Urinary bladder (tissue), 4 donors: ENCODE measurements at places on chromosomes 1 and 21.
A peak's percentile ranks its signal among the peaks of the same experiment; 100 is the strongest.

- DNase-seq, result no peak
Observed at GRCh38 chr1:227547310-227548118, 15.8 kb upstream of the ZNF678 start.

GRCh38 chr1:172754609-172755008, 95.7 kb downstream of the FASLG start:
- DNase-seq, result no peak

DNA sequence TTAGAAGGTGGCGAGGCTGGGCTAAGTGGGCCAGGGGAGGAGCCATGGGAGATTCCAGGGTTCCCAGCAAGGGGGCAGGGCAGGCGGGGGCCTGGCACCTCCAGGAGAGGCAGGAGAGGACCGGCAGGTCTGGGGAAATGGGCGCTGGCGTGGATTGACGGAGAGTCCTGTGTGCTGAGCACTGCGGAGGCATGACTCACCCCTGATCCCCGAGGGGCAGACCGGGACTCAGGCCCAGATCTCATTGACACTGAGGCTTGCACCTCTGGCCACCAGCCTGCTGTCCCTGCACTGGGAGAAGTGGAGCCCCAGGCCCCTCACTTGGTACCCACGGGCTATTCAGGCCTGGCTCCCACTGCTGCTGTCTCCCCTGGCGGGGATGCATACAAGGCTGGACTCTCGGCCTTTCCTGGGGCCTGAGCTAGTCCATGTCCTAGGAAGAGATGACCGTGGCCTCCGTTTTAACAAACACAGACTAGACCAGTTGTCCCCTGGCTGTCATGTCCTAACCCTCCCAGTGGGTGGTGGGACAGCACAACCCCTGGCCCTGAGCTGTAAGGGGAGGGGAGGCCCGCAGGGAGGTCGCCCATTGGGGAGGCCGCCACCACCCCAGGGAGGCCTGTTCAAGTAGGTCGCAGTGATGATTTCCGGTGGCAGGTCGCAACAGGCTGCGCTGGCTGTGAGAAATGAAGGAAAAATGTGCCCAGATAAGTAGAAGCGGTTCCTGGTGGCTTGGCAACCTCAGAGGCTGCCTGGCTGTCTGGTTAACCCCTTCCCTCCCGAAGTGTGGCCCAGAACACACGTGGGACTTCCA, 39.7 kb downstream of the RIPK4 start:
- peak; percentile 50 for DNase-seq

DNA sequence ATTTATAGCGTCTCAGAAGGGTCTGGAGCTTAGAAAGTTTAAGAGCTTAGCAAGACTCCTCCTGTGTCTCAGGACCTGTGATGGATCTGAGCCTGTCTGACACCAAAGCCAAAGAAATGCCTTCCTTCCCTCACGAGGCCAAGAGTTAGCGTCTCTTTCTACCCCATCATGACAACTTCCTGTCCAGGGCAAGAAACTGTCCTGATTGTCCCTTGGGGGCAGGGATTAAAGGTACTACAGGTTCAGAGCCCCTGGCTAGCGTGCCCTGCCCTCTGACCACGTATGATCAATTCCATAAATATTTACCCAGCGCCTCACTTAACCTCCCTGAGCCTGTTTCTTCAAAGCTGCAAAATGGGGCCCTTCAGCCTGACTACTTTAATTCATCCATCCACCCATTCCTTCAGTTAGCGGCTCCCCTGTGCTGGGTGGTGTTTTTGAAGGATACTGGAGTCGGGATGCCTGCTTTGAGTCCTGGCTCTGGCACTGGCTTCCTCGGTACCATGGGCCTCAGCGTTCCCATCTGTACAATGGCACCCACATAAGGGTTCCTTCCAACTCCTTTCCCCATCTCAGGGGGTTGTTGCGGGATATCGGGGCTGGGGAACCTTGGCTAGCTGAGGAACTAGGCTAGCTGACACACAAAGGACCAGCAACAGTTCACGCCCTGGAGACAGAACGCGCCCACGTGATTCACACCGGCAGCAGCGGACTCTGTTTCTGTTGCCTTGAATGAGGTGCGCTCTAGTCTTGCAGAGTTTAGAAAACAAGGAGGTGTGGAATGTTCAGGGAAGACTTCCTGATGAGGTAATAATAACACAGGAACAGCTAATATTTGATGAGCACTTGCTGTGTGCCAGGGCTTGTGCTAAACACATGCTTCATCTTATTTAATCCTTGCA, 23.0 kb upstream of the EPHA2 start:
- DNase-seq, result no peak

- DNase-seq, result no peak
Observed at GRCh38 chr1:207049974-207050391, 1.0 kb downstream of the YOD1 start.

- no peak for DNase-seq
Observed at GRCh38 chr21:41663805-41664788, 102.8 kb downstream of the RIPK4 start.

GRCh38 chr1:82177192-82177591, 376.5 kb downstream of the ADGRL2 start:
- DNase-seq, result no peak

- DNase-seq, result no peak
Observed at GRCh38 chr1:234906654-234907053, 222.0 kb downstream of the TOMM20 start.

DNA sequence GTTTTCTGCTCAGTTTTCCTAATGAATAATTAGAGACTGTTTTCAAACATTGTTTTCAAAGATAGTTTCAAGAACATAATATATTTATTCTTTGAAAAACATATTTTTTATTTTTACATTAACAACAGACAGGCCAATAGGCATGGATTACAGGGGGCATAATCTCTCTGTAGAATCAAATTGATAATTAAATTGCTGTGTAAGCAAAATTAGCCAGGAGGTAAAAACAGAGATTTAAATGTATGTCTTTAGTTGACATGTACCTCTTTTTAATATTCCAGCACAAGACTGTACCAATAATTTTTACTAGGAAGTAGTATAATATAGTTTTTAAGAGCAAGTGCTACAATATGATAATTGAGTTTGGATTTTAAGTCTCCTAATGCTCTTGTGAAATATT, 1444.5 kb downstream of the BRINP3 start:
- DNase-seq, result no peak

DNA sequence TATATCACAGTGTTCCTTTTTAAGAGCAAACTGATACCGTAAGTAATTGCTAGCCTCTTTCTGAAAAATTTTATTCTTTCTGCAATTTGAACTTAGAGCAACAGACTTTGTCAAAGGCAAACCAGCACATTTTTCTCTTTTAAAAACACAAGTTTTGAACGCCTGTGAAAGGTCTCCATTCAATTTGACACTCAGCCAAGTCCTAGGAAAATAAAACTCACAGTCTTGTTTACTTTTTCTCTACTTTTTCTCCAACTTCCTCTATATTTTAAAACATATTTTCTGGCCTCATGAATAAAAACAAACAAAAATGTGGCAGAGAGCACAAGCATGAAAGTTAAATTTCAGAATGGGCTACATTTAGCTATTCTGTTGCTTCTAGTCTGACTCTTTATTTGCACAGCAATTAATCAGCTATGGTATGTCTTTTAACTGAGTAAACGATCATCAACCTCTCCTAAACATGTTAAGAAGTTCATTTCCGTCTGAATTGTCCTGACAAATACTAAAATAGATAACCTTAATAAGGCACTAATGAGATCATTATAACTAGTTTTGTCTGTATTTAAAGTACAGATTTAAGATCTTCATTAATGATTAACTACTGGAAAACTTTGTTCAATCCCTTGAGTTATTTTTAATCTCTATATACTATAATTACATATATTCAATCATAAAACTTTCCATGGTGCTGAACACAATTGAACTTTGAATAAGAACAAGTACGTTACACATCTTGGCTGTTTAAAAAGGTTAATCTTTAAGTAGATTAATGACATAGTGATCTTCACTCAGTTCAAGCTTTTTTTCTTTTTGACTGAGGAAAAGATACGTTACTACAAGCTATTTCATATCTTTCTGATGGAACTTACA, 550.6 kb downstream of the PTBP2 start:
- no peak for DNase-seq

DNA sequence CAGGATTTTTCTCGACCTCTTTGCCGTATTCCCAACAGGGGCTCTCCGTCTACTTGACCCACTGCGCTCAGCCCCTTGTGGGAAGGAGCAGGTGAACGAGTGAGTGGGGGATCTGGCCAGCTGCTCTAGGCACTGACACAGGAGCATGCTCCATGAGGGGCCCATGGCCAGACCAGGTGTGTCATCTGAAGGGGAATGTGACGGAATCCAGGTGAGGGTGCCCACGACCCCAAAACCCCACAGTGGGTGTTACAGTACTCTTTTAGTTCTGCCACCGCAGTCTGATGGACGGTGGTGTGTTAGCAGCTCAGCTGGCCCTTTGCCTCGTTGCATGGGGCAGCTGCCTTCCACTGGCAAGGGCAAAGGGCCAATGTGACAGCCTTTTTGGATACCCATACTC, 601.4 kb upstream of the NCAM2 start:
- DNase-seq, result no peak

GRCh38 chr1:233094691-233095090, 144.3 kb downstream of the NTPCR start:
- DNase-seq, result no peak

DNA sequence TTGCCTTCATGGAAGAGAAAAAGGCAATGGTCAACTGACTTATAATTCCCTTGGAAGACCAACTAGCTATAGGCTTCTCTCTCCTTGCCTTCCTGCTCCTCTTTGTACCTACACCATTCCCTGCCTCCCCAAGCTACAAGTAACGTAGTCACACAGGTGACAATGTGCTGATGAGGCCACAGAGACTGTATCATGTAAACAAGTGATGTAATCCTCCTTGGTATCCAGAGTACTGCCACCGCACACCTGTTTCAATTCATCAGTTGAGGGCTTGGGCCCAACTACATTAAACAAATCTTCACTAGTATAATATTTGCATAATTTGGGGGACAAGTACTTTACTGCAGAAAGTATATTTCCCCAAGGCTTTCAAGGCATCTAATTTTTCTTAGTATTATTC, 76.4 kb upstream of the SCYL3 start:
- DNase-seq, result no peak

DNA sequence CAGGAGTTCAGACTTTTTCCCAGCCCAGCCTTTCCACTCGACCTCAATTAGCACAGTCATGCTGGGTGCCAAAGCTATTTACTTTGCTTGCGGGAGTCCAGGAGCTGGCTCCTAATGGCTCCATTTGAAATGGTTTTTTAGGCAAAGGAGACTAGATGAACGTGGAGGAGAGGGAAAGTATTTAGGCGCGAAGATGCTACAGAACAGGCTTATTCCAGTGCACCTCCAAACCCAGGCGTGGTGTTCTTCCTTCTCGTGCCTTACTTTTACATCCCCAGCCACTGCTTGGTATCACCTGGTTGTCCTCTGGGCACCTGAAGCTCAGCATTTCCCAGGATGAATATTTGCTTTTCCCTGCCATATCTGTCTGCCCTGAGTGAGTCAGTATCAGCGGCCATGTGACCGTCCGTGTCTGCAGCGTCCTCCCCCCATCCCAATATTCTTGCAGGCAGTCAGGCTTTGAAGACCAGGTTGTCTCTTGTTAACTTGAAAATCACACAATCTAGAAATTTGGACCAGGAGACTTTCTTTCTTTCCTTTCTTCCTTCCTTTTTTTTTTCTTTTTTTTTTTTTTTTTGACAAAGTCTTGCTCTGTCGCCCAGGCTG, 198.5 kb downstream of the DYRK1A start:
- DNase-seq, result no peak

- no peak for DNase-seq
Observed at GRCh38 chr1:8255712-8256111, 62.2 kb upstream of the SLC45A1 start.

DNA sequence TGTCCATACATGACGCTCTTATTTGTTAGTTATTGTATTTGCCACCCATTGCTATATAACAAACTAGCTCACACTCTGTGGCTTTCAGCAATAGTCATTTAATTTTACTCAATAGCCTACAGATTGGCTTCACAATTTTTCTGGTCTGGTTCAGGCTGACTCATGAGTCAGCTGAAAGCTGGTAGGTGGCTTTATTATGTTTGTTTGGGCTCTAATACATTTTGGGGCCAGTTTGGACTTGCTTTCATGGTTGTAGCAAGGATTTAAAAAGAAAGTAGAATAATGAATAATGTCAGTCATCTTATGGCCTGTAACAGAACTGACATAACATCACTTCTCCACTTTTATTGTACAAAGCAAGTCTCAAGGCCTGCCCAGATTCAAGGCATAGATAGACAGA, 338.7 kb downstream of the LRRIQ3 start:
- DNase-seq, result no peak

- no peak for DNase-seq
Observed at GRCh38 chr1:50930193-50930592, 29.9 kb downstream of the FAF1 start.

DNA sequence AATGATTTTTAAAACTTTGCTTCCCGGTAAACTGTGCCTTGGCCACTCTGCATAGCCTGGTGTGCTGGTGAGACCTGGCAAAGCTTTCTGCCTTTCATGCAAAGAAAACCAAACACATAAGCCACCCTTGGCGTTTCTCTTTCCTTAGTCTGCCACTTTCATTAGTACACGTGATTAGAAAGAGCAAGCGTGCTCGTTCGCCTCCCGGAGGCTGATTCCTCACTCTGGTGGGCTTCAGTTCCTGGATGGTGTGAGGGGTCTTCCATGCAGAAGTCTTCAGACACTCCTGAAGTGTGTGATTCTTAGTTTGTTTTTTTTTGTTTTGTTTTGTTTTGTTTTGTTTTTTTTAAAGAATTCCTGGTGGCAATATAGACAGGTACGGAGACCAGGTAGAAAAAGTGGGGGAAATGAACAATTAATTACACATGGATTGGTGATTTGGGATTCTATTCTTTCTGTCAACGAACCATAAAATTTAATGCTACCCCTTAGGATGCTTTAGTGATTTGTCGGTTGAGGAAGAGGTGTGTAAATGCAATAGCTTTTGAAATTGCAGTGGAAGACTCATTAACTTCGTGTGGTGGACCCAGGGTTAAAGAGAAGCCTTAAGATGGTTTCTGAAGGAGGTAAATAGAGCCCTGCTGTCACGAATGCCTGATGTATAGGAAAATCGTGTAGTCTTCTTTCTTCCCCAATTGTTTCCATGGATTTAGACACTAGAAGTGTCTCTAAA, 2.1 kb downstream of the GALNT2 start:
- DNase-seq, result no peak

DNA sequence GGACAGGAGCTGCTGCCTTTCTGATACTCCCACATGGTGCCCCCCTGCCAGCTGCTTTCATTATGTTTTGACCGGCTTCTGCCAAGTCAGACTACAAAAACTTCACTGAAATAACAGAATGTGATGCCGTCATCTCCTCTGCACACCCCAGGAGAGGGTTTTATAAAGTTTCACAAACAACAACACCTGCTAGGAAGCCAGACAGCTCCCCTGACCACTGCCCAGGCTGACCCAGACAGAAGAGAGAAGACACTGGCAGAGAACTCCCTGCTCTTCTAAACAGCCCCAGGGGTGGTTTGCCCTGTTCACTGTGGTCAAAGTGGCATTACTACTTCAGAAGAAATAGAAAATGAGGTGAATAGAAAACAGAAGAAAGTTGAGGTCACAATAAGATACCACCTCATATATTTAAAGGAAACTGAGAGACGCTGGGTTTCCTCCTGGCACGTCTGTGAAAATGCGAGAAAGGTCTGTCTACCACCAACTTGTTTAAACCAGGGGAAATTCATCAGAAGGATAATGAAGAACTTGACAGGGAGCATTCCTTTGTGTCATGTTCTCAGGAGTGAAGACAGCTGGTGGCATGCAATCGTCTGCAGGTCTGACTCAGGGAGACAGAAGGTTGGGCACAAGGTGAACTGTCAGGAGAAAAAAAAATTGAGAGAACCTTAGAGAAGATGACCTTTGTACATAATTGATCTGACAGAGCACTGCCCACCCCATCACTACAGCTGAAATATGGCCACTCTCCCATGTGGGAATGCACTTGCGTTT, 119.0 kb upstream of the NFIA start:
- no peak for DNase-seq
